H7 (cell line): ENCODE measurements at places on chromosomes 3 and 15. TPM values are rescaled to one million over a fixed set of nuclear protein-coding genes. Genes with fewer than 3 reads are reported as not detected.

The AHSG gene
- not detected in 2 replicates for total RNA-seq

The SLITRK3 gene
- 0.04 and 0.07 TPM in 2 replicates for total RNA-seq

The FBXO40 gene
- total RNA-seq = under 0.01 TPM in 1 of 2 replicates, not detected in the other

The P2RY12 gene
- total RNA-seq = 0.10 TPM in 1 of 2 replicates, not detected in the other

The UBE3A gene
- 51.6 and 65.0 TPM in 2 replicates for total RNA-seq

The MYO5C gene
- total RNA-seq = 1.7 and 3.3 TPM in 2 replicates

The GLDN gene
- 0.35 and 0.67 TPM in 2 replicates for total RNA-seq

The FEZF2 gene
- total RNA-seq = 0.14 TPM in 1 of 2 replicates, not detected in the other

GRCh38 chr3:71087143-71088018, 496.1 kb downstream of the FOXP1 start:
- no peak for DNase-seq

DNA sequence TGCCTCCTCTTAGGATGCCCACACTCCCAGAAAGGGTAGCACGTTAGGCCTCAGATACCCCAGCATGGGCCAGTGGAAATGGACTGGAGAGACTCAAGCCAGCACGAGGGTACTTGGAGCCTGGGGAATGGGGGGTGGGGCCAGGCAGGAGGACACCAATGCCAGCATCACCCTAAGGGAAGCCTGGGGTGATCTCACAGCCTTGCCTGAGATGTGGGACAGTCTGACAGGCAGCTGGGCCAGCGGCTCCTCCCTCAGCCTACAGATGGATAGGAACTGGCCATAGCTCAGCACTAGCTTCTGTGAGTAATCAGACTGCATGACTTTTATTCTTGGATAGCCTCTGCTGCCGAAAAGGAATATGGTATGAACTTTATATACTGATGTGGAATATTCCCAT, 59.6 kb upstream of the MRPS22 start:
- no peak for DNase-seq

DNA sequence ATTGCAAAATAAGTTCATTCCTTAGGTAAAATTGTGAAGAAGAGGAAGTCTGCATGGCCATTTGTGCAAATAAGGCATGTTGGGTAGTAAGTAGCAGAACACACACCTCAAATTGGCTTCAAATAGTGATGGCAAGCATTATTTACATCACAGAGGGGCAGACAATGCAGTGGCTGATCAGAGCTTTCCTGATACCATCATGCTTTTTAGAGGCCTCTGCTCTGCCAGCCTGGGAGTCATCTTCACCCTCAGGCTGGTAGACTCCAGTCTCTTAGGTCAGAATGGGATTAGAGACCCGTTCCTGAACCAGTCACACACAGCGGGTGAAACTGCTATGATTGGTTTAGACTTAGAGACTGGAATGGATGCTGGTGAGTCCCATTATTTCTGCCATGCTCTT, 396.0 kb upstream of the MCTP2 start:
- no peak for DNase-seq

GRCh38 chr15:38297623-38298388, 45.2 kb downstream of the SPRED1 start:
- no peak for DNase-seq

DNA sequence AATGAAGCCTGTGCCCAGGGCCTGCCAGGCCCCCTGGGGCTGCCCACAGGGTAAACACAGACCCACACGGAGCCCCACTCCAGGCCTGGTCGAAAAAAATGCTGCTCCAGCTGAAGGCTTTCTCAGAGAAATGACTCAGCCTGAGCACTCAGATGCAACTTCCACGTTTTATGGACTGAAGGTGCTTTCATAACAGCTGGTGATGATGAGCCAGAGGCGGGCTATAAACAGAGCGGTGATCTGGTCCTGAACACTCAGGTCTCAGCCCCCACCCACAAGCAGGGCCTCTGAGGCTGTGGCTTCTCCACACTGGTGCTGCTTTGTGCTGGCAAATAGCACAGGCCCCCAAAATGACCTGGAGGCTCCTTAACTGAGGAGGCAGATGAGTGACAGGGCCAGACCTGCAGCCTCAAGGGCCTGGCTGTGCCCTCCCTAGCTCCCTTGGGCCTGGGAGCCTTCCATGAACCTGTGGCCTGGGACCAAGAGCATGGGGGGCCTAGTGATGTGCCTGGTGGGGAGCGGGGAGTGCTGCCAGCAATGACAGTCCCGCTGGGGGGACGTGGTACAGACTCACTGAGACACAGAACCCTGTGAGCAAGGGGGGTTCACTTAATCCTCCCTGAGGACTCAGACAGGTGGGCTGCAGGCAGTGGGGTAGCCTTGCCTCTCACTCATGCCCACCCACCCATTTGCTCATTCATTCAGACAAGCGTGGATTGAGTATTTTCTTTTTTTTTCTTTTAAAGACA, 23.0 kb upstream of the FURIN start:
- DNase-seq = peak; percentile 19

DNA sequence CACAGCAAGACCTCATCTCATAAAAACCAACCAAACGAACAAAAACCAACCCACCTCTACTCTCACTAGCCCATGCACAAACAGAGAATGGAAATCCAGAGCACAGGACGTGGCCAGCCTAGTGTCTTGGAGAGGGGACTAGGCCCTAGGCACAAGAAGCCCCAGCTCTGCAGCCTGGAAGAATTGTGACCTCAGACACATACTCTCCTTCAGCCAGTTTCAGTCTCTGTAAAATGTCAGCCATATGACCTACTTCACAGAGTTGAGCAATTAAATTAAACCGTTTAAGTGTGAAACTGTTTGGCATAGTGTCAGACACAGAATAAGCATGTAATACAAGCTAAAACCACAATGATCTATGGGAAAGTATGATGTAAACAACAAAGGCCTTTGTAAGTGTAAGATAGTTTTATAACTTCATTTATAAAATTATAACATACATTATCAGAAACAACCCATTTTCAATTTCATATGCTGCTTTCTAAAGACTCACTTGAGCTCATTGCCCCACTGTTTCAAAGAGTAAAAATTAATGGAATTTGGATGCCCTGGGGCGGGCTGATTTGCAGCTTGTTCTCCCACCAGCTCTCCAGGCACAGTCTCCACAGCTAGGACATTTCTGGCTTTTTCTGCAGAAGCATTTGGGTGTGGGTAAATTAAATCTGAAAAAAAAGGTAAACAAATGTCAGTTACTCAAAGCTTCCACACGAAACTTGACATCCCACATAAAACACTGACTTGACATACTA, 32.9 kb downstream of the TBC1D2B start:
- DNase-seq = no peak

DNA sequence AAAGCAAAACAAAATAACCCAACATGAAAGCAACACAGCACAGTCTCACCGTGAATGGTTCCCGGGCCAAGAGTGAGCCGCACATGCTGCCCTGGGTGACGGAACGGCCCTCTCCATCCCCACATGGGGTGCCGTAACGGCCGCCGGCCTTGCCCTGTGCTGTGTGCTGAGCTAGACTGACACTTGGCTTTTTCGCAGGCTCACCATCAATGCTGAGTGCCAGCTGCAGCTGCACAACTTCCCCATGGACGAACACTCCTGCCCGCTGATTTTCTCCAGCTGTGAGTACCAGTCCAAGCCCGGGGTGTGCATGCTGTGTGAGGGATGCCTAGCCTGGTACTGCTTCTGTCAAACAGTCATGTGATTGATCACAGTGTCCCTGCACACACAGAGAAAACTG, 357.6 kb downstream of the GABRG3 start:
- no peak for DNase-seq

- DNase-seq = peak; percentile 67
These were observed 527 bp downstream of the B2M start for GRCh38 chr15:44711743-44712345.

GRCh38 chr3:196740481-196741248, 1.0 kb downstream of the PAK2 start:
- DNase-seq = peak; percentile 47

DNA sequence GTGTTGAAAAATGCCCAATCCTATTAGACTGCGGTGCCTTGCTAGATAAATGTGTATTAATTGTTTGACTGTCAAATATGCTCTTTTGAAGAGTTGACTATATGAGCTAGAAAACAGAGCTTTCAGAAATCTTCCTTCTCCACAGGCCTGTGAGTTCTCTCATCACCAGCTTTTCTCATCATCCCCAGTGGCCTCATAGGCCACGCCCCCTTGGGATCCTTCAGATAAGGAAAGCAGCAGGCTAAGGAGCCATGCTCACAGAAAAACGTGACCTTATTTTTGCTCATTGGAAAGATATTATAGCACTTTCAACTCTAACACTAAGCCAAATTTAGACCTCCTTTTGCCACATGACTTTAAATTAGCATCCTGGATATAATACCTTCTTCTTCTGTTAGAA, 514.4 kb upstream of the ARRDC4 start:
- peak; percentile 22 for DNase-seq

DNA sequence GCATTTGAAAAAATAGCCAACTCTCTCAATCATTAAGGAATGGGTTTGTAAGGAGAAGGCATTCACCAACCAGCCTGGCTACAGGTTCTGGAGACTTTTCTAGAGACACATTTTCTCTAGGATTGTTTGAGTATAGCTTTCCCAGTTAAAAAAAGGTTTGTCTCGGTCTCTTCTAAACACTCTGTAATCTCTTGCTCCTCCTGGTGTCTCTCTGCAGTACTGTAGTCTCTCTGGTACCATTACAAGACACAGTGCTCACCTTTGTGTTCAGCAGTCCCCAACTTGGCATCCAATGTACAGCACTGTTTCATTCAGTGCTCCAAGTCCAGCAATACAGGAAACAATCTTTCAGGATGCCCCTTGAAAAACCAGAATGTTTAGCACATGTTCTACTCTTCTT, 534.4 kb downstream of the ZNF385D start:
- peak; percentile 44 for DNase-seq

DNA sequence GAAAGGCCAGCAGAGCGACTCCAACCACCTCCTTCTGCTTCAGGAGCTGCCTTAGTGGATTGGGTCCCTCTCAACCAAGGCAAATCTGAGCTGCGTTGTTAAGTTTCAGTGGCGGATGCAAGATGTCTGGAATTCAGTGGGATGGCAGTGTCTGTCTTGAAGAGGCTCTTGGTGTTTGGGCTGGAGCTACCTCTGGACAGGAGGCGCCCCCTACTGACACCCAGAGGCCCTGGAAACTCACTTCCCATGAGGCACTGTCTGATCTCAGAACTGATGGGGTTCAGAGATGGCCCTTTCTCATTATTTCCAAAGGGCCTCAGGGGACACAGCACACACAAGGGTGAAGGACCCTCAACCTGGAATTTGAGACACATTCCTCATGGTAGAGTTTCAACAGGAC, 6.0 kb upstream of the SLC28A1 start:
- DNase-seq = peak; percentile 83

- no peak for DNase-seq
These were observed 36.4 kb upstream of the MTHFS start for GRCh38 chr15:79933231-79933630.

- no peak for DNase-seq
These were observed 85.1 kb downstream of the AP4E1 start for GRCh38 chr15:50993598-50993997.

- DNase-seq = no peak
These were observed 181.0 kb upstream of the CBLB start for GRCh38 chr3:106049821-106050220.

GRCh38 chr3:123842711-123843110, 41.4 kb downstream of the MYLK start:
- DNase-seq = no peak

DNA sequence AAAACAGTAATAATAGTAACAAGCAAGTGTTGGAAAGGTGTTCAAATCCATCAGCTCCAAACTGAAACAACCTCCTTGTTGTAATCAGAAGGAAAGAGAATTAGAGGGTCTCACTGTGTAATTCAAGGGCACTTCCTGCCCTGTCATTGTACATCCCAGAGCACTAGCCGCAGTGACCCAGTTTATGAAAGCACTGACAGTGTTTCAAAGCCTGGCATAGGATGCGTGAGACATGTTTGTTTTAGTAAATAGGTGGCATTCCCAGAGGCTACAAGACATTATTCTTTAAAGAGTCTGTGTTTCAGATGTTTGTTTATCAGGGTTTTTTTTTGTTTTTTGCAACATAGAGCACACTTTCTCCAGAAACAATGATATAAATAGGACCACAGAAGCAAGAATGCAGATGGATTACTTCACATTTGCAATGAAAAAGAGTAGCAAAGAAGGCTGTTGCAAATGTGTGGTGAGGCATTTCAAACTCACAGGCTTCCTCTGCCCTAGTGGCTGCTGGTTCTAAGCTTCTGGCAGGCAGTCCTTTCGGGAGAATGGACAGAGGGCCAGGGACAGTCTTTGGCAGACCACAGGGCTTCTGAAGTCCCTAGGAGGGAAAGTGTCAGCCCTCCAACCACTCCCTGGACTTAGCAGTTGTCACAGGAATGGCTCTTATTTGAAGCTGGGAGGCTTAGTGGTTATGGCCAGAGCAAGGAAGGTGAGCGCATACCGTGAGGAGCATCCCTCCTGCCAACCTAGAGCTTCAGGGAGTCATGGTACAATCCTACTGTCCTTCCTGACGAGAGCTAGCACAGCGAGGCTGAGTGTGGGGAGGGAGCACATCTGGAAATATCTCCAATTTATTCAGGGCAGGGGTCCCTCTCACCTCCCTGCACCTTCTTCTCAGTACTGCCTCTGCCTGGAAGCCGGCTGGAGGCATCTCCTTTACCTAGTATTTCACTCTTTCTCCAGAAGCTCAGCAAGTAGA, 31.4 kb upstream of the TIPARP start:
- DNase-seq = peak; percentile 16

GRCh38 chr15:59237924-59238331, 31.3 kb downstream of the LDHAL6B start:
- no peak for DNase-seq

GRCh38 chr3:39126532-39127071, 19.1 kb downstream of the TTC21A start:
- peak; percentile 61 for DNase-seq

DNA sequence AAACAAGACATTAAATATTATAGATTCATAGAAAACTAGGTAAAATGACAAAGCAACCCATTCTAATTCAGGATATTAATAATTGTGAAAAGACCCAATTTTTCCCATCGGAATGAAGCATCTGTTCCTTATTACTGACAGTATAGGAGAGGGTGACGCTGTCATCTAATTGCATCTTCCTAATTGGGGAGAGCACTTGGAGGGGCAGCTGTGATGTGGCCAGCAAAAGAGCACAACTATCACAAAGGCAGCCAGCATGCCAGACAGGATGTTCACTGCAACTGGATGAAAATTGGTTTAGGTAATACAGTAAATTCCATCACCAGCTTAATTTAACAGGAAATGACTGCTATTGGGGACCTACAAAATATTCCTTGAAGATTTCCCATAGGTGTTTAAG, 21.9 kb upstream of the MINAR1 start:
- no peak for DNase-seq

GRCh38 chr3:187027531-187028278, 97.4 kb downstream of the ST6GAL1 start:
- no peak for DNase-seq
